Tongue (tissue), 3 donors: ENCODE measurements at places on chromosomes 2 and 18. TPM values are rescaled to one million over a fixed set of nuclear protein-coding genes. Genes with fewer than 3 reads are reported as not detected.

The PDE6D gene
- 14.8 TPM for total RNA-seq

The ADI1 gene
- 33.2 TPM for total RNA-seq

The CD207 gene
- total RNA-seq: not detected

The COL3A1 gene
- 6,407 TPM for total RNA-seq
